ENCODE measurements at places on chromosomes 5 and 9. TPM values are rescaled to one million over a fixed set of nuclear protein-coding genes. Genes with fewer than 3 reads are reported as not detected.

Gene ADAM19
- 9.1 TPM for polyA plus RNA-seq

Gene NUDT12
- 38.7 TPM for polyA plus RNA-seq

Gene BTNL3
- polyA plus RNA-seq = 0.10 TPM

Gene PDE8B
- 7.7 TPM for polyA plus RNA-seq

Gene IFNA14
- not detected for polyA plus RNA-seq

GRCh38 chr5:138370537-138370936 lies 18.1 kb downstream of the KDM3B start:
- no peak for DNase-seq

GRCh38 chr5:125477586-125477975 lies 731.1 kb upstream of the ZNF608 start:
- DNase-seq = no peak

- DNase-seq = no peak
These were observed 108.5 kb downstream of the NR6A1 start for GRCh38 chr9:124662561-124662960.

DNA sequence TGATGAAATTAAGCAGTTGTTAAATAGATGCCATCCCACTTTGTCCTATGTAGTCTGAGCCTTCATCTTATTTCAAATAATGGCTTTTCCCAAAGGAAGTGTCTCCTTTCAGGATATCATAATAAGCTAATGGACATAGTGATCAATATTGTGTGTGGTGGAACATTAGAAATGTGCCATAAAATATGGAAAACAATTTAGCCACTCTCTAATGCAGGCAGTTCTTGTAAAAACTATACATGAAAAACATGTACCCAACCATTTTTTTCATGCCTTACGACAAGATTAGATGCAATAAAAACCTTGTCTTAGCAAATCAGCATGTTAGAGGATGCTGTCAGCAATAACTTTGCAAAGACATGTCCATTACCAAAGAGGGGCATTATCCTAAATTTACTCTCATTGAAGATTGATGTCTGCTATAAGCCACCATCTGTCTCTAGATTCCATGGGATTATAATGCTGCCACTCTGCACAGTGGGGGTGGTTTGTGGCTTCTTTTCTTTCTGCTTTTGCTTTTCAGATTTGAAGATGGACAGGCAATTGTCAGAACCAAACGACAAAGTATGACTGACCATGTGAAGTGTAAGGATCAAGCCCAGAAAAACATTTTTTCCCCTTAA lies 724.0 kb upstream of the ZNF608 start:
- no peak for DNase-seq

DNA sequence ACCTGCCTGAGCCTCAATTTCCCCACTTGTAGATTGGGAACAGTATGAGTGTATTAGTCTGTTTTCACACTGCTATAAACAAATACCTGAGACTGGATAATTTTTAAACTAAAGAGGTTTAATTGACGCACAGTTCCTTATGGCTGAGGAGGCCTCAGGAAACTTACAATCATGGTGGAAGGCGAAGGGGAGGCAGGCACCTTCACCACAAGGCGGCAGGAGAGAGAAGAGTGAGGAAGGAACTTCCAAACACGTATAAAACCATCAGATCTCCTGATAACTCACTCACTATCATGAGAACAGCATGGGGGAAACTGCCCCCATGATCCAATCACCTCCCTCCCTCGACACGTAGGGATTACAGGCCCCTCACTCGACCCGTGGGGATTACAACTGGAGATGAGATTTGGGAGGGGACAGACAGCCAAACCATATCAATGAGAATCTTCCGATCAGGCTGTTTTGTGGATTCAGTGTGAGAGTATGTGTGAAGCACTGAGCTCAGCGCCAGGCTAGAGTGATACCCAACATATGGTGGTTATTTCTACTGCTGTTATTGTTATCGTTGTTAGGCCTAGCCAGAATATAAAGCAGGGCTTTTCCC lies 14.6 kb upstream of the LMX1B start:
- no peak for DNase-seq

DNA sequence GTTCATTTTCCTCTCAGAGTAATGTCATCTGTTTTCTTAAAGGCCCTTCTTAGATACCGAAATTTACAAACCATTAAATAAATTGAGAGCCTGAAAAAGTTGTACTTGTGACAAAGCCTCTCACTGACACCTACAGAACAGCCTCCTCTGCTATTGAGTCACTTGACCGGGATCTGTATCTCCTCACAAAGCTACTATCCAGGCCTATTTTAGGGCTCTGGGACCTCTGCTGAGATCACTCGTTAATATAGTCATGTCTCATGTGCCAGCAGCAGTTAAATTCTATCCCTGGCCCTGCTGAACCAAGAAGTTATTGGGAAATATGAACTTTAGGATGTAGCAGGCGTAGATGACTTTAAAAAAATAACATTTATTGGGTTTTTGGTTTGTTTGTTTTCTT lies 31.1 kb downstream of the FBXO38 start:
- DNase-seq = no peak

DNA sequence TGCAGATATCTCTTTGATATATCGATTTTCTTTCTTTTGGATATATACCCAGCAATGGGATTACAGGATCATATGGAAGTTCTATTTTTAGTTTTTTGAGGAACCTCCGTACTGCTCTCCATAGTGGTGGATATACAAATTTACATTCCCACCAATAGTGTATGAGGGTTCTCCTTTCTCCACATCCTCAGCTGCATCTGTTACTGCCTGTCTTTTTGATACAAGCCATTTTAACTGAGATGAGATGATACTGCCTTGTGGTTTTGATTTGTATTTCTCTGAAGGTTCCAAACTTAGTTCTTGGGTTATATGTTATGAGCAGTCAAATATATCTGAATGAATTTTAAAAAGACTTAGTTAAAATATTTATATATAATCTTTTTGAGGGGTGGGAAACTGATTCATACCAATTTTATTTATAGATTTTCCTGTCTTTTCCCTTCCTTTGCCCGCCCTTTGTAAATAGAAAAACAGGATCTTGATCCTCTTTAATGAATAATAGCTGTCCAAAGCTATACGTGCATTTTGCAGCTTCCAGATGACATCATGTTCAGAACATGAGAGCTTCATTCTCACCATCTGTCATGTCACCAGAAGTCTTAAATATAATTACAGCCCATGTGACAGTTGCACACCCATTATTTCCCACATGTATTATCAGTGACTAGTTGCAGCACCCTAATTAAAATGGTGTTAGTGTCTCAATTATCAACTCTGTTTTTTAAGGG lies 6.2 kb upstream of the ARHGEF28 start:
- DNase-seq = no peak

DNA sequence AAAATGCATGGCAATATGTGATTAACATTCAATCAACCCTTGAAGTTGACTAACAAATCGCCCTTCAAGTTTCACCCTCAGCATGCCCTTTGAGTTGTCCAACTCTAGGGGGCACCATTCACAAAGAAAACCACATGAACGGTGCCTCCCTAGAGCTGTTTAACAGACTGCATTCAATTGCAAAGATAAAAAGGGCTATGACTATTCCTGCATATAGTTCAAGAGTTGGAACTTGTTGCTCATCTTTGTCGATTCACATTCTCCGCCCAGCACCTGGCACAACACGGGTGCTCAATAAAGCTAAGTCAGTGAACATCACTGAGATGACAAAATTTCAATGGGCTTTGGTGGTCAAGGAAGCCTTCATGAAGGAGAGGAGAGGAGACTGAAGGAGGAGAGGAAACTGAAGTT lies 69.6 kb upstream of the SLC30A5 start:
- no peak for DNase-seq

- no peak for DNase-seq
These were observed 29.0 kb downstream of the ROPN1L start for GRCh38 chr5:10470669-10471068.

GRCh38 chr5:174412374-174412773 lies 312.0 kb upstream of the MSX2 start:
- peak; percentile 23 for DNase-seq

DNA sequence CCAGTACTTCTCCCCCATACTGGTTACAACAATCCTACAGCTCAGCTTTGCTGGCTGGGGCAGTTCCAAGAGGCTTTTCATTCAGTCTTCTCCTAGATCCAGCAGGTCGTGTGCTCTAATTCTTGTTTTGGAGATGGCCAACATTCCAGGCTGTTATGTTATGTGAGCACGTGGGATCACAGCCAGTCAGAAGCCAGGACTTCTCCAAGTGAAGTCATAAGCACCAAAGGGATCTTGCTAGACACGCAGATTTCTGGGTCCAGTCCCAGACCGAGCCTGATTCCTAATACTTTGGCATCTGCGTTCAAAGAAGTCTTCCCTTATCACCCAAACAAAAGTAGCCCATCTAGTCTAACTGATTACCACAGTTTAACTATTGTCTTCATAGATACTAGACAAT lies 1.4 kb upstream of the LARP1 start:
- no peak for DNase-seq

DNA sequence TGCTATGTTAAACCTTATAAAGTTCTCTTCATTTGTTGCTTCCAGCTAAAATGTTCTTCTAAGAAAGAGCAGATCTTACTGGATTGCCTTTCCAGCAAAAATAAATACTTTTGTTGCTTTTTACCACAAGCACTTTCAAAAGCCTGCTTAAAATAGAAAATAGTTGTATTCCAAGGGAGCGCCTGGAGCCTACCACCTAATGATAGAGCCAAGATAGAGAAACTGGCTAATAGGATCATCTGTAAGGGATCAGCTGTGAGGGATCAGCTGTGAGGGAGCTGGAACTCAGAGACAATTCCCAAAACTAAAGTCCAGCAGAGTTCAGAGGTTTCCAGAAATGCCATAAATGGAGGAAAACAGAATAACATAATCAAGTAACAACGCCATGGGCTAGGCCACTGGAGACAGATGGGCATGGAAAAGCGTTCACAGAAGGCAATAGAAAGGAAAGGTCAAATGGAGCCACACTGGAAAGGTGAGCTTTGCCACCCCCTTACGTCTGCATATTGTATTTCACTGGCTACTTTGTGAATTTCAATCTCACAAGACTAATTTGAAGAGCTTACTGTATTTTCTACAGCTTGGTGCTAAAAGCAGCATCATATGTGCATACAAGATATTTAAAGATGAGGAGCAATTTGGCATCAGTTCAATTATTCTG lies 140.6 kb upstream of the TLE4 start:
- no peak for DNase-seq

- no peak for DNase-seq
These were observed 347.1 kb downstream of the EBF1 start for GRCh38 chr5:158752656-158752973.
